ENCODE measurements at places on chromosomes 4 and X.

DNA sequence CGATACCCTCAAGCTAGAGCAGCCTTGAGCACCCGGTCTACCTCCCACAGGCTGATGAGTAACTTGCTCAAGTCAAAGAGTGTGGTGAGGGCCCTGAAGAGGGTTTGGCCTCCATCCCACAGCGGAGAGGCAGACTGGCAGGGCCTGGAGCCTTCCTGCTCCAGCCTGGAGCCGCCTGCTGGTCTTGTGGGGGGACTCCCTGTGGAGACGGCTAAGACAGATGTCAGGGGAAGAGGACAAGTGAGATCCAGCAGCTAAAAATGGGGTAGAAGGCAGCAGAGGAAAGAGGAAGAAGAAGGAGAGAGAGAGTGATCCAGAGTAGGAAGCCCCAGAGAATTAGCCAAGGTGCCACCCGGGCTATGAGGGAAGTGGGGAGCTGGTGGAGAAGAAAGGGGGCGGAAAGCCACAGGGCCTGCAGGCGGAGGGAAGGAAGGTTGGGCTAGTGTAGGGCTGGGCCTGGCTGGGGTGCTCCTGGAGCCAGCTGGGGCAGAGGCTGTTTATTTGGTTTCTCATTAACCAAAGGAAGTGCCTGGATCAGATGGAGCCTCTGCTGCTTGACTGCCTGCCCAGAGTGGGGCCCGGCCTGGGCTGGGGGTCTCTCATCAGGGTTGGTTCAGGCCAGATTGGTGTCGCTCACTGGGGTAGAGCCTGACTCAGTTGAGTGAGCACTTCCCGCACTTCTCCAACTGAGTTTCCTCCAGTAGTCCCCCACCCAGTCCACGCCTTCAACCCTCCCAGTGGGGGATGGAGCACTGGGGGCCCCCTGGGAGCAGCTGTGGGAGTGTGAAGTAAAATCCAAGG is 14.2 kb downstream of the EFNB1 start:
- no peak for DNase-seq

DNA sequence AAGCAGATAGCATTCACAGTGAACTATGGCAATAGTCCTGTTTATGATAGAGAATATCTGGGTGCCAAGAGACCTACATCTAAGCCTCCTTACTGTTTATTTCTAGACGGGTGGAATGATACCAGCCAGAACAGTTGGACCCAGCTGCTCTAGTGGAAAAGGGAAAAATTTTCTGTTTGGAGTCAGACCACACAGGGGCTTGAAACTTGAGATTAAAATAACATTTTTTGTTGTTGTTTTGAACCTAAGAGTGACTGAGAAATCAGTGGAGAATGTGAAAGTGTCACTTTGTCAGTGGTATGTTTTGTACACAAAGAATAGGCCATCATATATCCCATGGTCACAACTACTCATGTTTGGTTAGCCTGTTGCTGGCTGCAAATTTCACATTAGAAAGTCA is 105.7 kb downstream of the AGTR2 start:
- DNase-seq = no peak

GRCh38 chr4:156906325-156906724 is 65.3 kb downstream of the PDGFC start:
- no peak for DNase-seq

GRCh38 chr4:132767901-132768300 is 381.2 kb upstream of the PCDH10 start:
- no peak for DNase-seq

- peak; percentile 73 for DNase-seq
Observed at GRCh38 chr4:38179690-38180377, 219.6 kb downstream of the PTTG2 start.

- no peak for DNase-seq
Observed at GRCh38 chr4:81049330-81049729, 18.8 kb downstream of the BMP3 start.

GRCh38 chrX:123085311-123085940 is 98.7 kb upstream of the GRIA3 start:
- DNase-seq = no peak

DNA sequence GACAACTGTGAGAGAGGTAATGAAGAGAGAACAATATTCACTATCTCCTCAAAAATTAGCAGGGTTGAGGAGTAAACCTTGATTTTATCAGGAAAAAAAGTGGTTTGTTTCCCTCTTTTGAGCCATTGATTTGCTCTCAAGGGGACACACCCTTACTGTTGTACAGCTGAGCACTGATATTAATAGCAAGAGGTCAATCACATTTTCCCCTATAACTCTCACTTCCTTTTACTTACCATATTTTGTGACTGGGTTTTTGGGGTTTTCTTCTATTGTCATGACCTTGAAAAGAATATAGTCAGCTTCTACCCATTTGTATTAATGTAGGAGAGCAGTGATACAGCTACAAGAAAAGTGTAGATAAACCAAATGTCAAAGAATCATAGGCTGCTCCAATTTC is 70.2 kb upstream of the LONRF3 start:
- no peak for DNase-seq

GRCh38 chr4:60868232-60868960 is 331.7 kb upstream of the ADGRL3 start:
- DNase-seq = no peak

- no peak for DNase-seq
Observed at GRCh38 chr4:24646798-24647460, 62.6 kb upstream of the DHX15 start.

GRCh38 chr4:95984081-95984480 is 144.2 kb downstream of the PDHA2 start:
- no peak for DNase-seq

DNA sequence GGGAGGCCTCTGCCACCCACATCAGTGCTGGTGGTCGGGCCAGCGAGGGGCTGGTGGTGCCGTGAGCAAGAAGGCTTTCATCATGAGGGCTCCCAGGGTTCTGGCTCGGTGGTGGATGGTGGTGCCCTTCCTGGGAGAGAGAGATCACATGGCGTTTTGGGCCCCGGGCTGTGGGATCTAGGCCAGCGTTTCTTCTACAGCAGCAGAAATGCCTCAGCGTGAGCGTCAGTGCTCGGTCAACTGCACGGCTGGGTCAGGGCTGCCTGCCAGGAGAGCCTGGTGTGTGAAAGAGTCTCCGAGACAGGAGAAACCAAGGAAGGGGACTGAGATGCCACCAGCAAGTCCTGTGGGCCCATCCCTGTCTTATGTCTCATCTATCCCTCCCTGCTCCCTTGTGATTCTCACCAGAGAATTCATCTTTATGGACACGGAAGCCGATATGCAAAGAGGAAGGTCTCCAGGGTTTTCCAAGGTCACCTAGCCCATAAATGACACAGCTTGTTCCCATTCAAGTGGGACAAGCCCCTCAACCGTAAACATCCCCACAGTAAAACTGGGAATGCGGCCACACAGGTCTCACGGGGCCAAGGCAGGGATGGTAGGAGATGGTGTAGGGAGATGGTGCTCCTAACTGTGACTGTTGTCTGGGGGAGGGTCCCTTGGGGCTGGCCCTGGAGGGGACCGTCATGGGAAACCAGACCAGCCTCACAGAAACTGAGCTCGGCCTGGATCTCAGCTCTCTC is 99.2 kb downstream of the SORCS2 start:
- DNase-seq = no peak

- DNase-seq = peak; percentile 51
Observed at GRCh38 chr4:105471566-105472176, 2.2 kb downstream of the PPA2 start.

DNA sequence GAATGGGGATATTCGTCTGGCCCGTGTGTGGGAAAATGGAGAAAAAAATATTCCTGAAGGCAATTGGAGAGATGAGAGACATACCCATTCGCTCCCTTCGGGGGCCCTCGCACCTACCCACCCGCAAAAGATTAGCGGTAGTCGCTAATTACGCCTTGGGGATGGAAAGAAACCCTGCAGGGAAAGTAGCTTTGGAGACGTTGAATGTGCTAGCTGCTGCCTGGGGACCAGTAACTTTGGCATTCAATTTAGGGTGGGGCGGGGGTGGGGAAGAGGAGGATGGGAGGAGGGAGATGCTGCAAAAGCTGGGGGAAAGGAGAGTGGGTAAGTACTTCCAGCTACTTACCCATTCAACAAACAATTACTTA is 407 bp upstream of the ZC4H2 start:
- DNase-seq = no peak

DNA sequence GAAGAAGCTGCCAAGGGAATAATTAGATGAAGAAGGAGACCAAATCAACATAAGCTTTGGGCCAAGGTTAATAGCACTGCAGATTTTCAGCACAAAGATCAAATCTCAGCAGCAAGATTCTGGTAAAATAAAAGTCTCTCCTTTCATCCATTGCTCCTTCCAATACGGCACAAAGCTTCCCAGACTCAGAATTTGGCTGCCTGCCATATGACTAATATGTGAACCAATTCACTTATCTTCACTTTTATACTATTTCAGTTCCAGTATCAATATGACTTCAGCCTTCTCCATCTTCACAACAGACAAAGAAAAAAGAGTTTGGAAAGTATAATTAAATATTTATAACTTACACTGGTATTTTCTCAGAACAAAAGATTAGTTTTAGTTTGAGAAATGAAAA is 978.3 kb upstream of the GRID2 start:
- no peak for DNase-seq

- no peak for DNase-seq
Observed at GRCh38 chr4:19380600-19380999, 871.1 kb upstream of the SLIT2 start.

DNA sequence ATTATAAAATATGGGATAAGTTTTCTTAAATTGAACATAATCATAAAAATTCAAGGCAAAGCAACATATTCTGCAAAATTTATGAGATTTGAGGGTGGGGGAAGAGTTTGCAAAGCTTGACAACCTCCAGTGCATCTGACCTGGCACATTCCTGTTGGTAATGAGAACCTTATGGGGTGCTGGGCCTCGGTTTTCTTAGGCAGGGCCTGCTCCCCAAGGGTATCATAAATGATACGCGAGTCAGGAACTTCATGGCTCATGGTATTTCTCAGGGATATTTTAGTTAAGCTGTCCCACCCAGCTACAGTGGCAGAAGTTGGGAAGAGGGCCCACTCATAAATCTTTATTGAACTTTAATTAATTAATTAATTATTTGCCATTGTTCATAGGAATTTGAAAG is 13.2 kb downstream of the AFF2 start:
- no peak for DNase-seq

DNA sequence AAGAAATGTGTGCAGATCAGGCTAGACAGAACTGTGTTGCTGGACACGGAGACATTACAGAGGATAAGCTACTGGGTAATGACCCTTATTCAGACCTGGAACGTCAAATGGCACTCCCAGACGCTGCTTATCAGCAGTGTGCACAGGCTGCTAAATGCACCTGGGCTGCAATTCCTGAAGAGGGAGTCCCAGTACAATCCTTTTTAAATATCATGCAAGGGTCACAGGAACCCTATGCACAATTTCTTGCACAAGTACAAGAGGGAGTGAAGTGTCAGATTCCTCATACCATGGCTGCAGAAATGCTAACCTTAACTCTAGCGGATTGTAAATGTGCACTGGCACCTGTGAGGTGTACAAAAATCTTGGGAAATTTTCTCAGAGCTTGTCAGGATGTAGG is 16.9 kb downstream of the SPIN2B start:
- DNase-seq = no peak

- no peak for DNase-seq
Observed at GRCh38 chrX:125203737-125204578, 115.7 kb upstream of the TEX13C start.

- DNase-seq = no peak
Observed at GRCh38 chrX:80879916-80880315, 70.2 kb upstream of the BRWD3 start.
